NCI-H1048 (cell line): ENCODE measurements at places on chromosomes 3 and 15.

DNA sequence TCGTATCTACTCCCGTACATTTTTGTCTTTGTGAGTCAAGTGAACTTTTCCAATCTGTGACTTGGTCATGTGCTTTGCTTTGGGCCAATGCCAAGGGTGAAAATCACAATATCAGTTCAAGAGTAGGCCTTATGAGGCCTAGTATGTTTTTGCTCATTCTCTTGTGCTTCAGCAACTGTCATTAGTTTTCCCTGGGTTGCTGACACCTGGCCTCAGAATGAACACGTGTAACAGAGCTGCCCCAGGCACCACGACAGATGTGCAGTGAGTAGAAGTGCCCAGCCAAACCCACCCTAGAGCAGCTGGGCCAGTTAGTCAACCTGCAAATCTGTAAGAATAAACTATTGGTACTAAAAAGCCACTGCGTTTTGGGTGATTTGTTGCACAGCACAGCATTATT is 460.3 kb upstream of the WNT5A start:
- DNase-seq = no peak

GRCh38 chr15:38486936-38487335 is 33.0 kb downstream of the FAM98B start:
- DNase-seq = no peak

GRCh38 chr15:59741274-59741906 is 52.3 kb upstream of the BNIP2 start:
- no peak for DNase-seq

DNA sequence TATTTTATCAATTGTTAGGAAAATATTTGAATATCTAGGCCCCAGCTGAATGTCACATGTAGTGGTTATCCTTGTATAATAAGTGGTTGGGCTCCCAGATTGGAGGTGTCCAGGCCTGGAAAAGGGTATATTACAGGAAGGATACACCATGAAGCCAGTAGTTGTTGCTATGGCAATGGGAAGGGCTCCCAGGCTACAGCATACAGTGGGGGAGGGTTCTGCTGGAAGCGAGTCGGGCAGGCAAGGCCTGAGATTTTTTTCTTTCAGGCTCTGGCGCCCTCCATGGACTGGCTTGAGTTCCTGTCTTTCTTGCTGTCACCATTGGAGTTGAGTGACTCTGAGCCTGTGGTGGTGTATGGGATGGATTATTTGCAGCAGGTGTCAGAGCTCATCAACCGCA is 8.9 kb downstream of the ECE2 start:
- DNase-seq = no peak

DNA sequence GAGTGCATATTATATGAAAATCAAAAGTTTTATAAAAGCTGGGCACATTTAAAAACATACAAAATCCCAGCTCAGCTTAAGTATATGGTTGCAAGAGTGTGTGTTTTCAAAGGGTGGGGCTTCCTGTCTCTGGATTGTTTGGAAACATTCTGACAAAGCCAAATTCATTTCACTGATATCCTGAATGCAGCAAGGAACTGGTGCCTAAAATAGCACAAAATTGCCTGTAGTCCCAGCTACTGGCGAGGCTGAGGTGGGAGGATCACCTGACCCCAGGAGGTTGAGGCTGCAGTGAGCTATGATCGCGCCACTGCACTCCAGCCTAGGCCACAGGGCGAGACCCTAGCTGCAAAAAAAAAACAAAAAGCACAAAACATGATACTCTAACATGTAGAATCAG is 13.0 kb upstream of the TJP1 start:
- DNase-seq = no peak

DNA sequence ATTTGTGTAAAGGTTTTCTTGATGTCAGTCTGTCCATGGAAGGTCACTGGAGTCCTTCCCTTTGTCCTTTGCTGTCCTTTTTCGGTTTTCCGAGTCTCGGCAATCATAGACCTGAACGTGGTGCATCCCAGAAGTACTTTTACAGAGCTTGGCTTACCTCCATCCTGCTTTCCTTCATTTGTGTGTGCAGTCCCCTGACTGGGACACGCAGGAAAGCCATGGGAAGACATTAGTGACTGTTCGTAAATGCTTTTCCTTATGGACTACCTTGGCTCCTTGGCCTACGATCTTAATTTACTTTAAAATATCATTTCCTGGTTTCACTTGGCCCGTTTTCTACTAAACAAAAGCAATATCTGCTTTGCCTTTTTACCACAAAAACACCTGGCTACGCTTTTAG is 328.4 kb upstream of the RARB start:
- no peak for DNase-seq

GRCh38 chr3:10273702-10274305 is 18.9 kb downstream of the GHRL start:
- no peak for DNase-seq

- DNase-seq = peak; percentile 71
These were observed 242.6 kb upstream of the TOPAZ1 start for GRCh38 chr3:43998836-43999727.

- no peak for DNase-seq
These were observed 361.5 kb upstream of the KCNH8 start for GRCh38 chr3:18786650-18787323.

DNA sequence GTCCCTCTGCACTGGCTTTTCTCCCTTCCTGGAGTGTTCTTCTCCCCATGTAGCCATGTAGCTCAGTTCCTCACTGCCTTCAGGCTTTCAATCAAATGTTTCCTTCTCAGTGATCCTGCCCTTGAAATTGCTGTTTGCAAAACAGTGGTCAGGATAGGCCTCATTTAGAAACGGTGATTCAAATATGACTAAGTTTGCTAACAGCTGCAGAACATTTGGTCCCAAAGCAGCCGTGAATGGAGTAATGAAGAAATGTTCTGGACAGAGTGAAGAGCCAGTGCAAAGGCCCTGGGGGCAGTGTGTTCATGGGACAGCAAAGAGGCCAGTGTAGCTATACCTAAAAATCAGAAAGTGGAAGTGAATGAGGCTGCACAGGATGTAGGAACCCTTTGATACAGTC is 223.4 kb downstream of the FEZF2 start:
- DNase-seq = no peak

- no peak for DNase-seq
These were observed 57.7 kb downstream of the IGF2BP2 start for GRCh38 chr3:185767002-185767688.

GRCh38 chr15:39622660-39623516 is 42.0 kb downstream of the THBS1 start:
- DNase-seq = no peak

GRCh38 chr3:178915365-178915764 is 156.2 kb downstream of the ZMAT3 start:
- DNase-seq = no peak

GRCh38 chr3:124563376-124563775 is 166.9 kb upstream of the UMPS start:
- DNase-seq = no peak

- peak; percentile 52 for DNase-seq
These were observed at the start of gene SYNM for GRCh38 chr15:99104788-99105513. TSS of gene SYNM (plus strand) at chr15:99105080. CDS start at chr15:99105200, 120 bp downstream.

DNA sequence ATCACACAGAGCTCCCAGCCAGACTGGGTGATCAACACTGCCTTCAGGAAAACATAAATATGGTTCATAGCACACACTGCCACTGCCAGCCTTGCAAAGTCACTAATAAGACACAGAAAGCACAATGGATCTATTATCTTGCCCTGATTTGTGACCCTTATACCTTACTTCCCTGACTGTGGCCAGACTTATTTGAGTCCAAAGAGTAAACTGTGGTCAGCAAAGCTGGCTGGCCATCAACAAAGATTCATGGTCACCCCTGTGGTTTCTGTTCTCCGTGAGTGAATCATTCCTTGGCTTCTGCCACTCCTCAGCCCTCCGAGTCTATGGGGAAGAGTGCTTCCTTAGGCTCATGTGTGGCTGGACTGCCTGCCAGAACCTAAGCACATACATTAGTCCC is 437.7 kb downstream of the RAP2B start:
- no peak for DNase-seq

DNA sequence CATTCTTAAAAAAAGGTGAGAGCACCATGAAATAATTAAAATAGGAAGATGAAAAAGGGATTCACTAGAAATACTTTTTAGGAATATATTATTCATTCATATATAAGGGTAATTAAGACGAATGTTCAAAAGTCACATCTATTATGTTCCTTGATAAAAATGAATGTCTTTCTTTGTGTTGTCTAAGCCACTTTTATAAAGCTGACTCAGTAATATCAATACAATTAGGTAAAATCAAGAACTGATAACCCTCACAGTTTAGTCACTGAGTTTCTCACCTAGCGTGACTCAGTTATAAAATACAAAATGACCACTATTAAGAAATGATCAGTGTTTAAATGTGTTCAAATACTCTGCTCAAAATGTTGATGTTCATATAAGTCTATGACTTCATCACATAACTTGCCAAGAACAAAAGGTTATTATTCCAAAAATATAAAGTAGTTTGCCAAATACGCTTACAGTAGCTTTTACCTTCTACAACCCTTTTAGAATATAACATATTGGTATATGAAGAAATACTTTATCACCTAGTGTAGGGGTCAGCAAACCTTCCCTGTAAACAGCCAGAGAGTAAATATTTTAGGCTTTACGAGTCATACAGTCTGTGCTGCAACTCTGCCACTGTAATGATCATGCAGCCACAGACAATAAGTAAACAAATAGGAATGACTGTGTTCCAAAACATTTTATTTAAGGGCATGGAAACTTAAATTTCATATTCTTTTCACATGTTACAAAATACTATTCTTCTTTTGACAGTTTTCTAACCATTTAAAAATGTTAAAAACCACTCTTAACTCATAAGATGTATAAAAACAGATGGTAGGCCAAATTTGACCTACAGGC is 369.8 kb downstream of the TBC1D5 start:
- no peak for DNase-seq

- no peak for DNase-seq
These were observed 61.9 kb downstream of the ATP2B2 start for GRCh38 chr3:10443272-10444109.

- no peak for DNase-seq
These were observed 456.2 kb upstream of the THBS1 start for GRCh38 chr15:39124553-39125171.

- DNase-seq = no peak
These were observed 88.1 kb downstream of the VPS8 start for GRCh38 chr3:184899953-184900595.

GRCh38 chr15:42612367-42612912 is 37.0 kb downstream of the STARD9 start:
- no peak for DNase-seq

DNA sequence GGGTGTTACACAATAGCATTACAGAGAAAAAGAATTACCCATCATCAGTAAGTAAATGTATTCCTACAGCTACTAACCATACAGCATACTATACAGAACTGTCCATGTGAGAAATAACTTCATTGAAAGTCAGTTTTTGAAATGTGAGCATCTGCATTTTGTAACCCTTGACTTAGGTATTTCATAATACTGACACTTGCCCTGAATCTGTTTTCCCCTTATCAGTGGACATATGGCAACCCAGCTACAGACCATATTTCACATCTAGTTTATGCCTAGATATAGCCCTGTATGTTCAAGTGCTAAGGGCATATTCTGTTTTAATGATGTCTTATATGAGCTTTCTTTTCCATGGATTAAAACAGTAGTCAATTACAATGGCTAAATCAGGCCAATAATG is 297.6 kb downstream of the TBC1D5 start:
- DNase-seq = no peak

GRCh38 chr3:168088106-168088720 is 7.5 kb downstream of the GOLIM4 start:
- DNase-seq = no peak

GRCh38 chr3:108182339-108182738 is 39.9 kb downstream of the IFT57 start:
- DNase-seq = no peak

- no peak for DNase-seq
These were observed 21.2 kb upstream of the TMEM115 start for GRCh38 chr3:50380405-50381085.

- DNase-seq = no peak
These were observed 1.4 kb downstream of the VHL start for GRCh38 chr3:10142707-10143560.

GRCh38 chr3:158395421-158395820 is 175.6 kb upstream of the MLF1 start:
- DNase-seq = no peak

DNA sequence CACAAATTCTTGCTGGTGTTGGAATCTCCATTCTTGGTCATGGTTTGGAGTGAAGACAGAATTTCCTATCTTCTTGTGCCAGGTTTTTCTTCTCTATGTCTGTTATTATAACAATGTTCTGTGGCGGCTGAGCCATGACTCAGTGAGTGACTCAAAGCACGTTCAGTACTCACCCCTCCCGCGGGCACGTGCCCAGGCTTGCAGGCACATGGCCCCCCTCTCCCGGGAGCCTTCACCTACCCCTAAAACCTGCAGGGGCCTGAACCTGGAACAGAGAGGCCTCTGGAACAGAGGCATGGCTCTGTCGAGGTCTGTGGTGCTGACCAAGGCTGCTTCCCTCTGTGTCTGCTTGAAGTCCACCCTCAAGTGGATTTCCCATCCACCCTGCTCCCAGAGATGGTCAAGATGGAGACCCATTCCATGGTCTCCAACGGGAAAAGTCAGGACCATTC is 27.6 kb downstream of the PLXNB1 start:
- DNase-seq = no peak

DNA sequence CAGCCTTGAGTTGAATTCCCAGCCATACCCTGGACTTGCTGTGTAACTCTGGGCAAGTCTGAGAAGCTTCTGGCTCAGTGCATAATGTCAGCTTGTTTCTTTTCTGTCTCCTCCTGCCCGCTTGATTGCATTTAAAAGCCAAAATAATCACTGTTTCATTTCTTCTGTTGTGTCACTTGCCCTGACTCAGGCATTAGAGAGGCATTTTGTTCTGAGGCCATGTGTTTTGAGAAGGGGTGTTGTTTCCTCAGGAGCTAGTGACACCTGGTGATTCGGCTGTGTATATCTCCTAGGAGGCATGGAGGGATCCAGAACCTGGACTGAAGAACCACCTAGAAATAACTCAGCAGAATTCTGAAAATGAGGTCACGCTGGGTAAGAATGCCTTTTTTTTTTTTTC is 16.0 kb downstream of the WDR73 start:
- DNase-seq = no peak

GRCh38 chr15:77347197-77347596 is 72.7 kb downstream of the PEAK1 start:
- DNase-seq = no peak

DNA sequence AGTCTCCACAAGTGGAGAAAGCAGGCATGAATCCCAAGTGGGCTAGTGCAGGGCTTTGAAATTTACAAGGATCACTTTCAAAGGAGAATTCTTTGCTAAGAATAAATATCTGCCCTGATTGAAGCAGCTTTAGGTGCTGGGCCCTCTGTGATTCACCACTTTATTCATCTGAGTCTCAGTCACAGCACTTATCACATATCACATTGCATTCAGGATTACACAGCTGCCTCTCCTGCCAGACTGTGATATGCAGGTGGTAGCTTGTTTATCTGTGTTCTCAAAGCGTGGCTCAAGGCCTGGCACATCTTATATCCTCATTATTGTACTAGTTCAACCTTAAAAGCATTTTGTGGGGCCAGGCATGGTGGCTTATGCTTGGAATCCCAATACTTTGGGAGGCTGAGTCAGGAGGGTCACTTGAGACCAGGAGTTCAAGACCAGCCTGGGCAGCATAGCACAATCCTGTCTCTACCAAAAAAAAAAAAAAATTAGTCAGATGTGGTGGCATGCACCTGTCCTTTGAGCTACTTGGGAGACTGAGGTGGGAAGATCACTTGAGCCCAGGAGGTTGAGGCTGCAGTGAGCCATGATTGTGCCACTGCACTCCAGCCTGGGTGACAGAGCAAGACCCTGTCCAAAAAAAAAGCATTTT is 156.9 kb upstream of the EIF1B start:
- DNase-seq = no peak

GRCh38 chr15:39444735-39445470 is 136.0 kb upstream of the THBS1 start:
- DNase-seq = no peak

- DNase-seq = no peak
These were observed 63.8 kb downstream of the GMPS start for GRCh38 chr3:155934230-155934629.
